Stimulated activated CD8-positive, alpha-beta memory T cell treated with anti-CD3 and anti-CD28 coated beads, Interleukin-12 subunit alpha, Interleukin-12 subunit beta, amount 100 ng/mL, for 1 hour (primary cell): ENCODE measurements at places on chromosomes 3 and 15.

GRCh38 chr3:65035246-65035645 lies 347.4 kb upstream of the ADAMTS9 start:
- DNase-seq, result no peak

DNA sequence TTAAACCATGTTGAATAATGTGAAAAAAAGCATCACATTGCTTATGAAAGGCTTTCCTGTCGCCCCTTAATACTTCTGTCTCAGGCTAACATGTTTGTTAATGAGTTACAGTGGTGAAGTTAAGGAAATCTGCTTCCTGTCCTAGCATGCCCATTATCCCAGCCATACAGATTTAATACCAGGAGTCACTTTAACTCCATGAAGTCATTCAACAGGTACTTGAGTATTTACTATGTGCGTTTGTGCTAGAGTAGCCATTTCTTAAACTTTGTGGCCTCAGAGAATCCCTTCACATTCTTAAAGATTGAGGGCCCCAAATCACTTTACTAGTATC lies 10.1 kb upstream of the SETD5 start:
- DNase-seq, result no peak

- DNase-seq, result no peak
These were observed 3.9 kb upstream of the ACTL6A start for GRCh38 chr3:179558742-179559364.

DNA sequence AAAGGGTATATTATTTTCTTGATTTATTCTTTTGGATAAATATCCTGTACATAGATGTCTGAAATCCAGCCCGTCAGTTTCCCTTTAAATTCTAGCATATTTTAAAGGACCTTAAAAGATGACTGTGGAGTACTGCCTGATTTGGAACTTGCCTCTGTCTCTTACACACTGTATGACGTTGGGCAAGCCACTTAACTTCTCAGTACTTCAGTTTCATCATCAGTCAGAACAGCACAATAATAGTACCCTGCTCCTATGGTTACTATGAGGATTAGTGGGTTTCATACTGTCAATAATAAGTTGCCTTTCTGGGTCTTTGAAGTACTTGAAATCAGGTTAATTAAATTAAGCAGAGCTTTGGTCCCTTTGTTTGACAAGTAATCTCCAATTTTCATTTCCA lies 374.3 kb downstream of the TIGIT start:
- no peak for DNase-seq

- no peak for DNase-seq
These were observed 464.2 kb downstream of the MECOM start for GRCh38 chr3:169199283-169199682.

GRCh38 chr3:45907769-45908705 lies 21.7 kb downstream of the CCR9 start:
- DNase-seq, result no peak

DNA sequence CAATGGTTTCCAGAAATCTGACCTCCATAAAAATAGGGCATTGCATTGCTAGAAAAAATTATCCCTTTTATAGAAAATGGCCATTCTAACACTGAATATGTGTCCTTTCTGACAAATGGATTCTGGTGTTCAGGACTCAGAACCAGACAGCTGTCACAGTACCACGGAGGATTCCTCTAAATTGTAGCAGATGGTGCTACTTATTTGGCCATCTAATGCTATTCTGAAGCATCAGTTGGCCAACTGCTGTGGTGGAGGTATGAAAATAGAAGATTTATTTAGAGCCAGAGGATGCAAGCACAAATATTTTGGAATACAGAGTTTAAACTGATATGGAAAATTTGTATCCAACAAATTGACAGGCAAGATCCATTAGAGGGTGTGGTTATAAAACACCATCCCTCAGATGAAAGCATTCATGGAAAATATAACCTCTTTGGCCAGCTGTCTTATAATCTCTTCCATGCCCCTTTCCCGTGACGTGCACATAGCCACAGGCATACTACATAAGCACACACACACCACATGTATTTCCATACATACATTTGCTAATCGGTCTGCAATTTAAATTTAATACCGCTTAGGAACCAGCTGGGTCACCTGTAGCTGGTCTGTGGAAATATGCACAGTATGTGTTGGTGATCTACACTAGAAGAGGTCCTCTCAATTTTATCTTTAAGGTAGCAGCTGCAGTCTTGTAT lies 302.7 kb upstream of the KCNMB2 start:
- no peak for DNase-seq

DNA sequence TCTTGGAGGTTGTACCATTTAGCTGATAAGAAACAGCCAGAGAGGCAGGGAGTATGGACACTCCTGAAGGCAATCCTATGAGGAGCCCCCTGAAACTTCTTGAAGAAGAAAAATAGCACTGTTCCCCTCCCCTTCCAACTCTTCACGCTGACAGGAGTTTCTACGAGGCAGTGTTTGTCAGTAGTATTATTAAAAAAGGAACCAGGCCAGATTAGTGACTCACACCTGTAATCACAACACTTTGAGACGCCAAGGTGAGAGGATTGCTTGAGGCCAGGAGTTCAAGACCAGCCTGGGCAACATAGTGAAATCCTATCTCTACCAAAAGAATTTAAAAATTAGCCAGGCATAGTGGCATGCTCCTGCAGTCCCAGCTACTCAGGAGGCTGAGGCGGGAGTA lies 38.7 kb downstream of the WWTR1 start:
- no peak for DNase-seq

- DNase-seq, result no peak
These were observed 669.6 kb upstream of the DPPA4 start for GRCh38 chr3:110006913-110007312.

- DNase-seq, result no peak
These were observed 35.1 kb upstream of the SPTBN5 start for GRCh38 chr15:41928637-41929620.
